ENCODE measurements at places on chromosomes 11 and 22.

GRCh38 chr22:28783786-28784671 is 11.5 kb downstream of the CCDC117 start:
- DNase-seq, result no peak

- peak; percentile 69 for DNase-seq
Measured at GRCh38 chr11:100575860-100576717, 111.0 kb upstream of the ARHGAP42 start.

- no peak for DNase-seq
Measured at GRCh38 chr22:35637254-35637653, 11.0 kb upstream of the APOL6 start.

GRCh38 chr11:126830216-126830806 is 170.3 kb downstream of the KIRREL3 start:
- no peak for DNase-seq

- DNase-seq, result no peak
Measured at GRCh38 chr11:100434821-100435641, 252.1 kb upstream of the ARHGAP42 start.

DNA sequence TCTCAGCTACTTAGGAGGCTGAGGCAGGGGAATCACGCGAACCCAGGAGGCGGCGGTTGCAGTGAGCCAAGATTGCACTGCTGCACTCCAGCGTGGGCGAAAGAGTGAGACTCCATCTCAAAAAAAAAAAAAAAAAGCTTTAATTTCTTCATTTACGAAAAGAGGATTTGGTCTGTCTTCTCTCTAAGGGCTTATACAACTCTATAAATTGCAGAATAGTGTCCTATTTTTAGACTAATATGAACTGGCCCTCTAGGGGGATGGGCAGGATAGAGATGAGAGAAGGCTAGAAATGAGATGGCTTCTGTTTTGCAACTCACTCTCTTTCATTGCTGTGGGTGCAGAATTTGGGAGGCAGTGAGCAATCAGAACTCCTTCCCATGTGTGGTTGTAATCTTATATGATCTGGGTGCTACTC is 11.3 kb downstream of the MAML2 start:
- DNase-seq, result no peak

GRCh38 chr11:111540114-111540936 is at the start of gene LAYN:
LAYN (plus strand) TSS chr11:111540720; CDS start chr11:111540844, 124 bp downstream.
- DNase-seq, result peak; percentile 86

DNA sequence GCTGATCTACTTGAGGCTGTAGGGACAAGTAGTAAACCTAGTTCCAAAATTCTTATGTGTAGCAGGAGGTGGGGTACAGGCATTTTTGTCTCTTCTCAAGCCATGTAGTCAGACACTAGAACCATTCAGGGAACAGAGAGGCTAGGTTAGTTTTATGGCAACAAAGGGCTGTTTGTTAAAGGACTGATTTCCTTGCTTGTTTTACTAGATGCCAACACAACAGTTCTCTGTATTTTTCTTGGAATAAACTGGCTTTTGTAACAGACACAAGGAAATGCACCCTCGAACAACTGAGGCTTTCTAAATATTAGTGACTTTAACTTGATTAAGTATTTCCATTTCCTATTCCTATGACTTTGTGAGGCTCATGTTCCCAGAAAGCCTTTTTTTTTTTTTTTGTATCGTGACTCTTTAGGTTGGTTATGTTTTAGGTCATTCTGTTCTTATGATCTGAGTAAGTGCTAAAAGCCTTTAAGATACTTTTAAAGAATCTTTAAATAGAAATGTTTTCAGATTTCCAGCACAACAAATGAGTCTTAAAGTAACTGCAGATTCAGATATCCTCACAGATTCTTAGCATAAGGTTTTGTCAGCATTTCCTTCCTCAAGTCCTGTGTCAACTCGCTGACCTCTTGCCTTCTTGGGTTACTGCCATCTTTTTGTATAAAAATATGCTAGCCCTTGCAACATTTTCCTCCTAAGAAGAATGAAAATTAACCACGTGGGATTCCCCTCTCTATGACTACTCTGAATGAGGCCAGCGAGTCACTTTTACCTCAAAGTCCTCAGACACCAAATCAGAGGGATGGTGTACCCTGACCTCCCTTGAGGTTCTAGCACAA is 92.5 kb downstream of the CCDC83 start:
- DNase-seq, result peak; percentile 55

DNA sequence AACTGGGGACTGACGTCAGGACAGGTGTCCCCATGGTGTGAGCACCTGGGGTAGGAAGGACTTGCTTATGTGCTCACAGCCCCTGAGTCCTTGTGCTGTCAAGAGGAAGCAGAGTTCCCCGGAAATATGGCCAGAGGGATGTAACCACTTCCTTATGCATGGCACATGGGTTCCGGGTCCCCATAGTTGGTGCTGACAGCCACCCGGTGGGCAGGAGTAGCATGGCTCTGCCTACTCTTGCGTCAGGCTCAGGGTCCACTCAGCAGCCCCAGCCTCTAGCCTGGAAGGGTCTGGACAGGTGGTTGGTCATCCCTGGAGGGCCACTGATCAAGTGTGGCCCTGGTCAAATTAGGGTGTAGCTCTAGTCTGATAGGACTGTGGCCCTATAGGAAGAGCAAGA is 42.8 kb upstream of the CCND1 start:
- DNase-seq, result no peak

DNA sequence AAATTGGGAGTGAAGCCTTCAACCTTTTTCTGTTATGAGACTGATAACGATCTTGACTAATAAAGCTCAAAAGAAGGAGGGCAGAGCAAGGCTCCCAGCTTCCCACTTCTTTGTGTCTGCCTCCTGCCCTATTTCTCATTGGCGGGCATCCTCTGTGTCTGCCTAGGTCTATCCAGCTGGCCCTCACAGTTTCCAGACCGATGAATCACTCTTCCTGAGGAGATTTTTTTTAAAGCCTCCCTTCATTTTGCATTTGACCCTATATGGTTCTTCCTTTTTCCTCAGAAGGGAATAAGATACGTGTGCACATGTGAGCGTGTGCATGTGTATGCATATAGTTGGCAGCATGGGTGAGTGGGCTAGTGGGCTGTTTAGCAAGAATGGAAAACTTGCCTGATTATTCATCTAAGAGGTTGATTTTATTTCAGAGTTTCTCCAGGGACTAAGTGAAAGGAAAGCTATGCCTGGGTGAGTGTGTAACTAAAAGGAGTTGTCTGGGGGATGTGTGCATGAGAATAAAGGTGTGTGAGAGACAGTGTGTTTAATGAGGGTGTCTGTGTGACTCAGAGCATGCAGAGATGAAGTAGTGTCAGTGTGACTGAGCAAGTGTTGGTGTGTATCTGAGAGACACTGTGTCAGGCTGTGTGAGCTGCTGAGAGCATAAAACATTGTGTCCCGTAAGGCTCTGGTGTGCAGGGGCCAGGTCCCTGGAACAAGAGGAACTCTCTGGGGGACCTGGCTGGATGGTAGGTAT is 12.2 kb downstream of the PHLDB1 start:
- no peak for DNase-seq

- no peak for DNase-seq
Measured at GRCh38 chr11:60455531-60456042, at the start of gene MS4A1. MS4A1 (plus strand) TSS chr11:60455847; CDS start chr11:60462375, 6,528 bp downstream.

GRCh38 chr11:57239348-57239747 is 2.3 kb upstream of the APLNR start:
- no peak for DNase-seq

- no peak for DNase-seq
Measured at GRCh38 chr22:47533961-47534803, 771.7 kb downstream of the TBC1D22A start.

- no peak for DNase-seq
Measured at GRCh38 chr11:59923813-59924212, 14.4 kb upstream of the OOSP1 start.

GRCh38 chr11:24705474-24705873 is 208.6 kb downstream of the LUZP2 start:
- DNase-seq, result peak; percentile 49

DNA sequence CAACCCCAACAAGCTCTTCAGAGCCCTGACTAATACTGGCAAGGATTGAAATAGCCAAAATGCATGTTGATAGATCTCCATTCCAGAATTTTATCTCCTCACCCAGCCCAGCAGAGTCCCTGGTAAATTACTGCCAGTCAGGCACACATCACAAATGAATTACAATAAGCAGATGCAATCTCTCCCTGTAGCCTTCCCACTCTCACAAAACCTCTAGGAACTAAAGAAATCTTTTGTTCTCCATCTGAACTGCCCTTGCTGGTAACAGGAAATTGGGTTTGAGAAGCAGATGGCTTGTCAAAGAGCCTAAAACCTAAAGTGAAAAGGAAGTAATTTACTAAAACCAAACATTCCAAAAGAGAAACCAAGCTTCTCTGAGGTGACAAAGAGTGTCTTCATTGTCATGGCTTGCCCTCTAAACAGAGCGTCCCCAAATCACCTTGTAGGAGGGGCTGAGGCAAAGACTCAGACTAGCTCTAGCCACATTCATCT is 59.5 kb downstream of the FAM168A start:
- DNase-seq, result no peak

DNA sequence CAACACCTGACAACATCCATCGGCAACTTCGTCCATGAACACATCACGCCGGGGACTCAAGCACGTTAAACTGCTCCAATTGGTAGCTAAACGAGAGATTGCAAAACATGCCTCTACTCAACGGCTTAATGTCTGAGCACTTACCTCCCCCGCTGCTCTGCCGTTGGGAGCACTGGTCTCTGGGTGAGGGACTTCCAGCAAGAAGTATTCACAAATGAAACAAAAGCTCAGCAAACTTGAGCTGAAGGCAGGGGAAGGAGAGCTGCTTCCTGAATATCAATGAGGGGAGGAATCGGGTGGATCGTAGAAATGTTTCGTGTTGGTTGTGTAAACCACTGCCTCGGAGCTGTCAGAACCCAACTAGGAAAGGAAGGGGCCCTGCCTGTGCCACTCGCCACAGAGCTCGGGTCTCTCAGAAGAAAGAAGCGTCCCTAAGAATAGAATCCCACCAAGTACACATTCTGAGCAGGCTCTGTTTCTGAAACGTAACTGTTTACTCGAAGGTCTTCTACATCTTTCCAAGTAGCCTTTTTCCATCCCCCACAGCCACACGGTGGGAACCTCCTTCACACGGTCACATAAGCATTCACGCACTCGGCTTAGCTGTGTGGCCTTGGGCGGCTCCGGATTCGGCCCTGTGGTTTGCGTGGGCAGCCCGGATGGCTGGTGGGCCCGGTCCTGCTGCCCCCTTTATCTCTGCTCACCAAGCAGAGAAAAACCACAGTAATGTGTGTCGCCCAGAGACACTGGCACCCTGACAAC is at the start of gene MLC1:
Gene MLC1 (minus strand): TSS at position 216 of the 762 bp plus-strand sequence. CDS start 524 bp downstream, outside the sequence.
- DNase-seq, result no peak

GRCh38 chr11:35047179-35047578 is 91.8 kb upstream of the CD44 start:
- no peak for DNase-seq

DNA sequence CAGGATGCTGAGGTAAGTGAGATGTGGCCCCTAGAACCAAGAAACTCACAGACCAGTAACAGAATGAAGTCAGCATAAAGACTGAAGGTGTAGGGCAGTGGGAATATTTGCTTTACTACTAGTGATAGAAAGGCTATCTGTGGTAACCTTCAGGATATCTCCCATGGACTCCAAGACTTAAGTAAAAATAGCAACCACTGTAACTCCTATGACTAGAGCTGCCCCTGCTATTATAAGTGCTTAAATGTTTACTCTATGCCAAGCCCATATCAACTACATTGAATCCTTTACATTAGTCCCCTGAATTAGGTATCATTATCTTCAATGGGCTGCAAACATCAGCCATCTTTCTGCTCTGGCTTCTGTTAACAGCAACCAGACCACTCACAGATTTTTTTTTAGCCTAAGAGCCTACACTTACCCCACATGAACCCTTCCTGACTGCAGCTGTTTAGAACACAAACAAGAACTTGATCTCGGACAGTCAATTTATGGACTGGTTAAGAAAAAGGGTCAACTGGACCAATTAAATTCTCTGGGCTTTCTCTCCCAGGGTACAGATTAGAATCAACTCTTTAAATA is 335.1 kb upstream of the API5 start:
- DNase-seq, result no peak

All from trophoblast cell (in vitro differentiated cells and primary cell).